ENCODE measurements at places on chromosomes 11 and 22.

DNA sequence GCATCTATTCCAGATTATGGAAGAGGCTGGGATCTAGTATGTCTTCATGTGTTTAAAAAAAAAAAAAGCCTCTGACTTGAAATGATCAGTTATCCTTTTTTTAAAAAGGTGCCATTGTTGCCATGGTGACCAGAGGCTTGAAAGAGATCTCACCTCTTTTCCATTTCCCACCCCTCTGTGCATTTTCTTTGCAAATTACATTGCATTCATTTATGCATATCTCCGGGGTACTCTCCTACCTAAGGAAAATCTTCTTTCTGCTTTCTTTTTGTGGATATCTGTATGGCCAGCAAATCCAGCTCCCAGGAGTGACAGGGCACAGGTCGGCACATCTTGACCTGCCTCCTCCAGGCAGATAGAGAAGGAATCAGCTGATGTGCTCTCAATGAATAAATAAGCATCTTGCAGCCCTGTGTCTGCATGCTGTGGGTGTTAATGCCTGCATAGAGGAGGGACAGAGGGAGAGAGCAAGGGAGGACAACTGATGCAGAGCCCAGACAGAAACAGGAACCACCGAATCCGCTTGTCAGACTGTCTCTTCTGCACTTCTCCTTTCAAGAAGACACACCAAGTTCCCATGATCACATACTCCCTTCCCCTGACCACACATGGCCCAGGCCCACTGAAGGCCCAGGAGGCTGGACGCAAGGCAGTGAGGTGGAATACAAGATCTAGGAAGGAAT, 50.9 kb downstream of the CWC15 start:
- no peak for DNase-seq

- DNase-seq: no peak
These were observed 9.9 kb upstream of the APOBEC3A start for GRCh38 chr22:38947321-38948140.

DNA sequence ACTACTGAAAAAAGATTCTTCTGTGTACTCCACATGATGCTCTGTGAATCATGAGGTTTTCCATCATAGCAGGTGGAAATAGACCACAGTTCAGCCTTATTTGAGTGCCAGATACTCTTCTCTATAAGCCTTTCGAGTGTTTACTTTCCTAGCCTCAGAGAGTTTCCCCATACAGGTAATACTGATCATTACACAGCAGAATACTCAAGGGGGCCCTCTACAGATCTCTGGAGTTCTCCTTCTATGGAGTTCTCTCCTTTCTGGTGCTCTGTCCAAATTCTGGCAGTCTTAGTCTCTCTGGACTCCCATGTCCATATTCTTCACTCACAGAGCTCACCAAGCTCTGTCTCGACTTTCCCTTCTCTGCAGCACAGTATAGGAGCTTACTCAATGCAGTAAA, 175.7 kb upstream of the CARD18 start:
- no peak for DNase-seq

GRCh38 chr11:84541731-84542340, 1085.3 kb downstream of the DLG2 start:
- peak; percentile 29 for DNase-seq

All from fibroblast of skin of back (primary cell).